Stimulated activated CD8-positive, alpha-beta memory T cell treated with anti-CD3 and anti-CD28 coated beads, Interleukin-7, amount 100 ng/mL, for 48 hours (primary cell): ENCODE measurements at places on chromosomes 6 and 20.

DNA sequence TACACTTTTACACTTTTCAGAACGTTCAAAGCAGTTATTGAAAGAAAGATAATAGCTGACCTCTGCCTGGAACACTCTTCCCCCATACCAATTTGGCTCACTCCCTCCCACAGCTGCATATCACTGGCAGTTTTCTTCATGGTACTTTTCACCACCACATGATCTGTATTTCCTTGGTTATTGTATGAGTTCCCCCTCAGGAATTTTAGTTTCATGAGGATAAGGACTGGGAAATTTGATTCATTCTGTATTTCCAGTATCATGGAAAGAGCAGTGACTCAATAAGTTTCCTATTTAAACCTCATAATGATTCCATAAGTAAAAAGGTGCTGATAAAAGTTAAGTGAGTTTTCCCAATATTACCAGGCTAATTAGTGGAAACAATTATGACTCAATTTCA lies 16.0 kb downstream of the HTR1B start:
- no peak for DNase-seq

DNA sequence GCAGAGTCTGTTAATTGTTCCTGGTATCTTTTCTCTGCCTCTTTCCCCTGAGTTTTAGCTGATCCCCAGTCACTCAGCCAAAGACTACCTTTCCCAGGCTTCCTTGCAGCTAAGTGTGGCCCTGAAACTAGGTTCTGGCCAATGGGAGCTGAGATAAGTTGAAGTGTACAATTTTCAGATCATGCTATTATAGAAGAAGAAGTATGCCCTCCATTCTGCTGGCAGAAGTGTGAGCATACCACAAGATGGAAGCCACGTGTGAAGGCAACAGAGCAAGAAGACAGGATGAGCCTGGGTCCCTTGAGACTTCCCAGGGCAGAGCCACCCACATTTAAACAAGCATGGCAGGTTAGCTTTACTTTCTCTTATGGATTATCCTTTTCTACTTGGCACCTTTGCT lies 273.2 kb downstream of the HIVEP2 start:
- no peak for DNase-seq

- DNase-seq, result no peak
Observed at GRCh38 chr6:26029857-26030653, 57.2 kb upstream of the HFE start.

DNA sequence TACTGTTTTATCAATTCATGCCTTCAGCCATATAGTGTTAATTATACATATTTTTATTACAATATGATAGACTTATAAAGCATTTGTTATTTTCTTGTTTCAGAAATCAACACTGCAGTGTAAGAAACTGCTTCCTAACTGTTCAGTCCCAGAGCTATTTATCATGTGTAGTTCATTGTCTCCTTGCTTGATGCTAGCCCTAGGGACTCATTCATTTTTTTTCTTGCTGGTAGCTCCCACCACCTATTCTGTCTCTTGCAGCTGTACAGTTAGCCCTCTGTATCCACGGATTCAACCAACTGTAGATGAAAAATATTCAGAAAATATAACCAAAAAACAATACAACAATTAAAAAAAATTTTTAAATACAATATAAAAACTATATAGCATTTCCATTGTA lies 121.3 kb downstream of the STXBP5 start:
- no peak for DNase-seq

- no peak for DNase-seq
Observed at GRCh38 chr6:6357032-6357431, 36.6 kb upstream of the F13A1 start.

- DNase-seq, result no peak
Observed at GRCh38 chr6:137084090-137084489, 39.3 kb upstream of the IL20RA start.

- DNase-seq, result no peak
Observed at GRCh38 chr6:34697544-34697836, 923 bp upstream of the ILRUN start.

DNA sequence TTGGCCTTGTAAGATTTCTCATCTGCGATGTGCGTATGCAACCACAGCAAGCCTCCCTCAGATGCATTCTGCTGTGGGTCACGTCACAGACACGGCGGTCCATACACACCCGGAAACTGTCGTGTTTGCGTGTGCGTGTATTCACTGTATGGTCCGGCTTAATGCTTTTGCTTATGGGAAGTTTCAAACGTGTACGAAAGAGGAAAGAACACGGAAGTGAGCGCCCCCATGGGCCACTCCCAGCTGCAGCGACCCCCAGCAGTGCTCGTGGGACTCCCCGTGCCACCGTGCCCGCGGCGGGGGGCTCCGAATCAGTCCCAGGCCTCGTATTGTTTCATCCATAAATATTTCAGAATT lies 10.2 kb downstream of the DLL1 start:
- DNase-seq, result no peak

DNA sequence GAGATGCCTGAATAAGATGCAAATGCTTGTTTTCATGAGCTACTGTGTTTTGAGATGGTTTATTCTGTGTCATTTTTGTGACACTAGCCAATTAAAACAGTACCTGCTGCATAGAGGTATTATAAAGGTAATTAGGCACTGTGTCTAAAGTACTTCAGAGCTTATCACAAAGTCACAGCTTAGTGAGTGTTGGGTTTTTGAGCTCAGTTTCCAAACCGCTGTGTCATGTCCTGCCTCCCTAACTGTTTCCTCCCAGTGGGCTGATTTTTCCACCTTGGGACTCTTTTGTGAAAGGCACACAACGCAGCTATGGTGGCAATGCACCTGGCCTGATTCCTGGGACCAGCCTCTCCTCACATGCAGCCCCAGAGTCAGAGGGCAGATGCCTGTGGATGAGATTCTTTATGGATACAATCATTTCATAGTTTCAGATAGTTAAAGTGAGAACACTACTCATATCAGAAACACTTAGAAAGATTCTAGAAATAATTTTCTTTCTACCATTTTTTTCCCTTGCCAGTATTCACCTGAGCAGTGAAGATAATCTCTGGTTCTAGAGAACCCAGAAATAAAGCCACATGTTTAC lies 41.3 kb upstream of the TAGAP start:
- no peak for DNase-seq

GRCh38 chr6:19812512-19813119 lies 24.6 kb upstream of the ID4 start:
- DNase-seq, result no peak

DNA sequence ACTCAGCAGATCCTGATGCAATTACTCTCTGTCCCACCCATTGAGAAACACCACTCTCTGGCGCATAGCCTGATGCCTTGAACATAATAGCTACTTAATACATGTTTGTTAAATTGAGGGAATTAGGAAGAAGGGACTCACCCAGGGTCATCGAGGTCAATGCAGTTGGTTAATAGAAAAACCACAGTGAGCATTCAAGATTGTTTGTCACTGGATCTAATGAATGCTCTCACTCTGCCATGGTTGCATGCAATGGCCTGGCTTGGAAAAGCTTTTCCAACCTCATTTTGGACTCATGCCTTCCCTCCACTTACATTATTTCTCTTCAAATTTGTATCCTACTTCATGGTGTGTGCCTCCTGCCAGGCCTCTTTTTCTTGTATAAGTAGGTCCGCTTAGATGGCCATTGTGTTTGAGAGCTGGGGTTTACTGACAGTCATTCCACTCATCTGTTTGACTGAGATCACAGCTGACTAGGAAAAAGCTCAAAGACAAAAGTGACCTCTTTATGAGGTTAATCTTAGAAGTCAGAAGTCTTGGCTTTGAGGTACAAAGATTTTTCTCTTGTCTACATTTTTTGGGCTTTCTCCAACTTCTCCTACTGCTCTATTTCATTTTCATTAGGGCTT lies 154.8 kb upstream of the RAB32 start:
- no peak for DNase-seq

GRCh38 chr6:158684745-158685324 lies 35.0 kb downstream of the SYTL3 start:
- no peak for DNase-seq

DNA sequence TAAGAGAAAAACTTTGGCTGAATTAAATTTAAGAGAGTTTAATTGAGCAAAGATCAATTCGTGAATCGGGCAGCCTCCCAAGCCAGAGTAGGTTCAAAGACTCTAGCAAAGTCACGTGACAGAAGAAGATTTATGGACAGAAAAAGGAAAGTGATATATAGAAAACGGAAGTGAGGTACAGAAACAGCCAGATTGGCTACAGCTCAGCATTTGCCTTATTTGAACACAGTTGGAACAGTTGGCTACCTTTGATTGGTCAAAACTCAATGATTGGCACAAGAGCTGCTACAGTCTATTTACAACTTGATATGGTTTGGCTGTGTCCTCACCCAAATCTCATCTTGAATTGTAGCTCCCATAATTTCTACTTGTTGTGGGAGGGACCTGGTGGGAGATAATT lies 102.6 kb downstream of the PLG start:
- DNase-seq, result no peak

DNA sequence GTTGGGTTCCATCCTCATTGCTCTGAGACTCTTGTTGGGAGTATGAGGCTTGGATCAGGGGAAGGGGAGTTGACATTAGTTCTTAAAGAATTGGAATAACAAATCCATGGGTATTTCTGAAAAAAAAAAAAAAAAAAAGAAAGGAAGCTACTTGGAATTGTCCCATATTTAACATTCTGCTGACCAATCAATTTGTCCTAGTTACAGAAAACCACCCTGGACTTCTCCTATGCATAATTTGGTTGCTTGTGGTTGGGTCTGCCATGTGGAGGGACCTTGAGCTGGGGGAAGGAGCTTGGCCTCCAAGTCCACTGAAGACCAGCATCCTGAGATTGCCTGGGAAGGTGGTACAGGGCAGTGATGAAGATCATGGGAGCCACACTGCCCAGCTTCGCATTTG lies 32.6 kb downstream of the PLG start:
- no peak for DNase-seq

GRCh38 chr6:143375022-143375585 lies 75.4 kb downstream of the ADAT2 start:
- no peak for DNase-seq

DNA sequence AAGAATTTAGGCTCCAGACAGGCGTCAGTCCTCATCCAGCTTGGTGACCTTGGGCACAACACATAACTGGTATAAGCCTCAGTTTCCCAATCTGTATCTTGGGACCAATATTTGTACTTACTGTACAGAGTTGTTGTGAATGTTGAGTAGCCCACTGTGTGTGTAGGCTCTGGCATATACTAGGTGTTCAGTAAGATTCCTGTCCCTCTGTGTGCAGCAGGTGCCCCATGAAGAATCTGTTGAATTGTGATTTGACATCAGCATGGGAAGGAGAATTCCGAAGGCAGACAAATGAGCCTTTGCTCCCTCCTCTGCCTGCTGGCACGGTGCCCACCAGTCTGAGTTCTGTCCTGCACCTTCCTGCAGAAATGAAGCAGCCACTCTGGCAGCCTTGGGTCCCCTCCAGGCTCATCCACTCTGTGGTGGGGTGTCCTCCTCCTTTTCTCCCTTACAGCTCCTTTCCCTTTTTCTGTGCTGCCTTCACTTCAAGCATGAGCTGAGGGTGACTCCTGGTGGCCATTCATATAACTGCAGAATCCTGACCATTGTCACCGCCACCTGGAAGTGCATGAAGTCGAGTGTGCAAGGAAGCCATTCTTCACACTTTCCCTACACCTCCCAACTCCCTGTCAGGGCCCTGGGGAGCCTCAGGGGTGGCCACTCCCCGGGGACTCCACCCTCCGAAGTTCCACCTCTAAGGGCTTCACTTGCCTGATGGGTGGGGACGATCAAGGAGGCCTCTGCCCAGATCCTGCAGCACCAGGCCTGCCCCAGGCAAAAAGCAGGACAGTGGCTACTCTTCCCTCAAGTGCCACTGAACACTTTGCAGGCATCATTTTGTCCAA lies 48.2 kb downstream of the MRPL14 start:
- DNase-seq, result no peak

GRCh38 chr20:496126-496696 lies 33.9 kb upstream of the TBC1D20 start:
- no peak for DNase-seq

GRCh38 chr6:36739947-36740817 lies 42.6 kb downstream of the RAB44 start:
- DNase-seq, result no peak

DNA sequence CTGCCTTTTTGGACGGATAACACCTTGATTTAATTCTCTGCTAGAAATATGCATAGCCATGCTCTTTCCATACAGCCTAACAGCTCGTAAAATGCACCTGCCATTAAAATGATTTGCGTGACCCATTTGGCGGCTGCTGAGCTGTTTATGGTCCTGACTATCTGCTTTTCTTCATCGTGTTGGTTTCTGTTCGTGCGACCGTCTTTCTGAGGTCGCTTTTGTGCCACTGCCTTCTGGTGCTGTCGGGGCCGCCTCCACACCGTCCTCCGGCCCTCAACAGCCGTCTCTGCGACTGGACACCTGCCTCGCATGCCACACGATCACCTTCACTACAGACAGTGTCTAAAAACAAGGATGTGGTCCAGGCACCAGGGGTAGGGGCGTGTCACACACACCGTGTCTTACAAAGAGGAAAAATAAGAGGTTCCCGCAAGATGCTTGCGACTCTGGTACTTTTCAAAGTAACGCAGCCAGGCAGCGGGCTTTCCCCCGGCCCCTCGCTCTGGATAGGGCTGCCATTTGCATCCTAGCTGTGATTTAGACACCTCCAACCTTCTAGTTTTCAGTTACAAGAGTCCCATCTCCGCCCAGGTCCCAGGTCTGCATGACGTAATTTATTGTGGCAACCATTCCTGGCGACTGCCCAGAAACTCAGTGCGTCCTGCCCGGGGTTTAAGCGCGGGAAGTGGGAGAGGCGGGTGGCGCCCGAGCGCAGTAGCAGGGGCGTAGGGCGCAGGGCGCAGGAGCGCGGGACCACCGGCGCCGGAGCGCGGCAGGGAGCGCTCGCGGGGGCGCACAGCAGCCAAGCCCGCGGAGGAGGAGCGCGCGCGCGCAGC lies at the start of gene STMND1:
STMND1 (plus strand) TSS at position 629 of the 836 bp plus-strand sequence. CDS start 208 bp downstream, outside the sequence.
- no peak for DNase-seq

GRCh38 chr6:166691199-166691598 lies 64.1 kb upstream of the RPS6KA2 start:
- DNase-seq, result no peak

GRCh38 chr6:163705923-163706322 lies 291.4 kb downstream of the QKI start:
- no peak for DNase-seq

DNA sequence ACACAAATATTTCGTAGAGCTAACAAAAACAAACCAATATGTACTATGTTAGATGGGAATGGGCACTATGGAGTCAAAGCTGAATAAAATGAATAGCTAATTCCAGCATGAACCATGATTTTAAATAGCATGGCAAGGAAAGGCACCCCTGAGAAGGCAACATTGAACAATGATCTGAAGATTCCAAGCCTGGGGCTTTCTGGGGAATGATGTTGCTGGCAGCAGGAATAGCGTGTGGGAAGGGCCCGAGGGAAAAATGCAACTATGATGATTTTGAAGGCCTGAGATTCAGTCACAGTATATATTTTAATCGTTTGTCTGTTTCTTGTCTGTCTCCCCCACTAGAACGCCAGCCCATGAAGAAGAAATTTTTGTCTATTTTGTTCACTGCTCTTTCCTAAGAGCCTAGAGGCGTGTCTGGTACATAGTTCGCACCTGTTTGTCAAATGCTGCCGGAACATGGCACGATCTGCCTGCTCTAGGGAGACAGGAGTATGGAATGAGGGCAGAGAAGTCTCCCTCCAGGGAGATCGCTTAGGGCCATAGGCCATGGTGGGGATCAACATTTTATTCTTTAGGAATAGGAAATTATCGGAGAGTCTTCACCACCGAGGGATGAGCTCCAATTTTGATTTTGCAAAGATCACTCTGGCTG lies 84.8 kb upstream of the EYA2 start:
- no peak for DNase-seq
